ENCODE measurements at places on chromosomes 11 and 22.
A peak's percentile ranks its signal among the peaks of the same experiment; 100 is the strongest.

DNA sequence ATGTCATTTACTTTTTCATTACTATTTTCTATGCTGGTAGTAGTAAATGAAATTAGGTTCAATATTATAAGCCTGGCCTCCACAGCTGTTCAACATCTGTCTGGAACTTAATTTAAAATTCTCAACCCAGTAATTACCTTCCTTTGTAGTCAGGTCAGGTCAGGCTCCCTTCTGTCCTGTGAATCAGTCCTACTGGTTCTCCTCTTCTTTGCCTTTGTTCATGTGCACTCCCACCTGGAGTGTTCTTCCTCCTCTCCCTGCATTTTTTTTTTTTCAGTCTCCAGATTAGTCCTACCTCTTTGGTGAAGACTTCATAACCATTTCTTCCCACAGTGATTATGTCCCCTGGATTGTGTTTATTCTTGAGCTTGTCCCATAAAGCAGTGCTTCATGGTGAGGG is 67.9 kb downstream of the DKK3 start:
- DNase-seq = no peak

GRCh38 chr22:36881504-36882245 is 20.9 kb downstream of the NCF4 start:
- no peak for DNase-seq

GRCh38 chr11:65968600-65969482 is 7.3 kb downstream of the SART1 start:
- no peak for DNase-seq

DNA sequence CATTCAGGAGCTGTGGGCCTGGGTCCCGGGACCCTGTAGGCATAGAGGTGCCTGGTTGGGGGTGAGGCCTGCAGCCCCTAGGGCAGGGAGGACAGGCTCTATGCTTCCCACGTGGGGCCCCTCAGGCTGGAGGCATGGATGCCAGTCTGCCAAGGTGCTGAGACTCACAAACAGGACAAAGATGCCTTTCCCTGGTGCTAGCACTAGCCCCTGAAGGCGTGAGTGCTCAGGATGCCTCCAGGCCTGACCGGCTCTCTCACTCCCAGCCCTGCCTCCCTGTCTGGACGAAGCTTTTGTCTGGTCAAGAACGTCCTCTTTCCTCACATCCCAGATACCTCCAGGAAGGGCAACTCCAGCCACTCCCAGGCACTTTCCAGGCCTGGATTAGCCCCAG is 2.1 kb downstream of the CDC42BPG start:
- no peak for DNase-seq

GRCh38 chr11:61602775-61603569 is 22.1 kb upstream of the SYT7 start:
- DNase-seq = peak; percentile 85

DNA sequence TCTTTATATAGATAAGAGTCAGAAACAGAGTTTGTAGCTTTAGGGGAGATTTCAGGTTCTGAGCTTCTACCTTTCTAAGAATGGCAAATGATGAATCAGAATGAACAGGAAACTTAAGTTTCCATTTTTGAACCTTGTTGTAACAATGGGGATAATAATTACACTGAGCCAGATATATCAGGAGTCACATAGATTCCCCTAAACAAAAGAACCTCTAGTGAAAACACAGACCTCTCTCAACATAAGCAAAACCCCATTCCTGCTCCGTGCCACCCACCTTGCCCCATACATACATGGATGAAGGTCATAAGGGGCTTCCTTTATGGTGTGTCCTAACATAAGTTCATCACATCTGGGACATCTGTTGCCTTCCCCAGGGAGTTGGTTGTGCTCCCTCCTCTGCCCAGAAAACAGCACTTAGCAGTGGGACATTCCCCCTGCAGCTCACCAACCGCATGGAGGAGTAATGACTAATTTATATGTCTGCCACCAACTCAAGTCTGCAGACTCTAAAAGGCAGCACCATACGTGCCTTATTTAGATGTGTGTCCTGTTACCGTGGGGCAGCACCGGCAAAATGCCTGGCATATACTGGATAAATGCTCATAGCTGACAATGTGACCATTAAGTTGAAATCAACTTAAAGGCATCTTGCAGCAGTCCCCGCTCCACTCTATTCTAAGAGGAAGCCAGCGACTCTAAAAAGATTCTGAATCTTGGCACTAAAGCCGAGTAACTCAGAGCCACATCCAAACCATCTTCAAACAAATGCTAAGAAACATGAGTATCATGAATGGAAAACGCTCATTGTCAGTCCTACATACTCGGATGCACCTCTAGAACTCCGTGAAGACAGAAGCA is 8.0 kb downstream of the JAML start:
- no peak for DNase-seq

DNA sequence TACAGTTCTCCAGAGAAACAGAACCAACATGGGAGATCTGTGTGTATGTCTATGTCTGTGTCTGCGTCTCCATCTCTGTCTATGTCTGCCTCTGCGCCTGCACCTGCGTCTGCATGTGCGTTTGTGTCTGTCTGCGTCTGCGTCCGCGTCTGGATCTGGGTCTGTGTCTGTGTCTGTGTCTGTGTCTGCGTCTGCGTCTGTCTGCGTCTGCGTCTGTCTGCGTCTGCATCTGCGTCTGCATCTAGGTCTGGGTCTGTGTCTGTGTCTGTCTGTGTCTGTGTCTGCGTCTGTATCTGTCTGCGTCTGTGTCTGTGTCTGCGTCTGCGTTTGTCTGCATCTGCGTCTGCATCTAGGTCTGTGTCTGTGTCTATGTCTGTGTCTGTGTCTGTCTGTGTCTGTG is 88.4 kb upstream of the SLC22A12 start:
- DNase-seq = no peak

DNA sequence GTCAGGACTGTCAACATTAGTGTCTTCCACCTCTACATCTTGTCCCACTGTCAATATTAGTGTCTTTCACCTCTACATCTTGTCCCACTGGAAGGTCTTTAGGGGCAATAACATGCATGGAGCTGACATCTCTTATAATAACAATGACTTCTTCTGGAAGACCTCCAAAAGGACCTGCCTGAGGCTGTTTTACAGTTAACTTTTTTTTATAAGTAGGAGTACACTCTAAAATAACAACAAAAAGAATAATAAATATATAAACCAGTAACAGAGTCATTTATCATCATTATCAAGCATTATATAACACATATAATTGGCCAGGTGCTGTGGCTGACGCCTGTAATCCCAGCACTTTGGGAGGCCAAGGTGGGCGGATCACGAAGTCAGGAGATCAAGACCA is 57.5 kb downstream of the PAK1 start:
- DNase-seq = no peak

DNA sequence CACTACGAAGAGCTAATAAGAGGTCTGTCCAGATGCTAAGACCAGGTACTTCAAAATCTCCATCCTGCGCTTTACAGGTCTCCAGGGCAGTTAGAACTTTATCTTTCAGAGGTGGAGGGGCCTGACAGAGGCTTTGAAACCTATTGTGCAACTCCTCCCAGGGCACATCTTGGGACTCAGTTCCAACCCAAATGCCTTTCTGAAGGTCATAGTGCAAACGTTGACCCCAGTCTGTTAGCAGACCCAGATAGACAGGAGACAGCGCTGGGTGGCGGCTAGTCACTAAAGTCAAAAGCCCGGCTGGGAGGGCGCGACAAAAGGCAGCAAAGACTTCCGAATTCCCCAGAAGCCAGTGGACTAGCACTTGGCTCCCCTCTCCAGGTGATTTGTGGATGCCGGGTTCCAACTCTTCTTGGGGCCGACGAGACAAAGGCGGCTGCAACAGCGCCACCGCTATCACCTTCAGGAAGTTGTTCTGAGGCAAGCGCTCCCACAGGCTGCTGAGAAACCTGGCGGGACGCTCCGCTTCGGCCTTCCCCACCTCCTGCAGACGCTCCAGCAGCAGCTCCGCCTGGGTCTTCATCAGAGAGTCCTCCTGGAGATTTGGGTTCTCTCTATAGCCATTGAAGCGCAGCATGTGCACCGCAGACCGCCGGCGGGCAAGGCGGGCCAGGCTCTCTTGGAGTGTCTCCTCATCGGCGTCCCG is 728 bp downstream of the FANCF start:
- DNase-seq = peak; percentile 69

- peak; percentile 32 for DNase-seq
These were observed 704.8 kb downstream of the DLG2 start for GRCh38 chr11:84922212-84922805.

- no peak for DNase-seq
These were observed 86.6 kb downstream of the SHANK2 start for GRCh38 chr11:71165771-71166170.

- DNase-seq = no peak
These were observed 30.7 kb downstream of the SERPINH1 start for GRCh38 chr11:75592715-75593114.

DNA sequence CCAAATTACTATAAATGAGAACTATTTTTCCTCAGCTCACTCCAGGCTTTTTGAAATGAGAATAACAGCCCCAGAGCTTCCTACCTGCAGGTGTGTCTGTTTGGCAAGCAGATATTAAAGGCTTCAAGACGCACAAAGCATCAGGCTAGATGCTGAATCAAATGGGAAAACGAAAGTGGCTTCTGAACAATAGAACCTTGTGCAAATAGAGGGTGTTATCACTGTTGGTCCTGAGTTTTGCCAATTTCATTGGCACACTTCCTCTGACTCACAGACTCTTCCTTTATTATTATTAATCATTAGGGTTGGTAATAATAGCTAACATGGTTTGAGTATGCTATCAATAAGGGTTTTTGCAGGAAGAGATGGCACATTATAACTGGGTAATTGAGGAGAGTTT is 13.4 kb downstream of the SYT13 start:
- DNase-seq = no peak

DNA sequence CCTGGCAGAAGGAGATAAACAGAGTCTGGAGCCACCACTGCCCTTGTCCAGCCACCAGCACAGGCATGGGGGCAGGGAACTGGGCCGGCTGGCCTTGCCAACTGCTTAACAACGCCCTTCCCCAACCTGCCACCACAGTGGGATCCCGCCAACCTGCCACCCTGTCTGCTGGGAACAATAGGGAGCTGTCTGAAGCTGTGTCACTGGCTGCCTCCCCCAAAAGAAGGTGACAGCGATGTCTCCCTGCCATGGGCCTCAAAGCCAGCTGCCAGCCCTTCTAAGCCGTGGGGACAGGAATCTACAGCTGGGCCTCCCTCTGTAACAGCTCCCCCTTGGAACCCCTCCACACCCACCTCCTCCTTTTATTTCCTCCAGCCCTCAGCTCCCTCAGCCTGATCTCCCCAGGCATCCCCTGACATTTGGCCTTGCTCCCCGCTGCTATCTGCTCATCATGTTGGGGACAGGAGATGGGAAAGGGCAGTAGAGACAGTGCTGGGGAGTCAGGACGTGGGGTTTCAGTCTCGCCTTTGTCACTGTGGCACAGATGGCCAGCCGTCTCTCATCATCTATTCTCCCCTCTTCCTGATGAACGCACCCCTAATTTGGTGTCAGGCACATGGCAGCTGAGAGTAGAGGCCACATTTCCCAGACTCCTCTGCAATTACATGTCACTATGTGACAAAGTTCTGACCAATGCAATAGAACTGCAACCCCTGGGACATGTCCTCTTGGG is 51.3 kb upstream of the PRDM11 start:
- no peak for DNase-seq

GRCh38 chr11:83093634-83094033 is 21.9 kb upstream of the RAB30 start:
- no peak for DNase-seq

DNA sequence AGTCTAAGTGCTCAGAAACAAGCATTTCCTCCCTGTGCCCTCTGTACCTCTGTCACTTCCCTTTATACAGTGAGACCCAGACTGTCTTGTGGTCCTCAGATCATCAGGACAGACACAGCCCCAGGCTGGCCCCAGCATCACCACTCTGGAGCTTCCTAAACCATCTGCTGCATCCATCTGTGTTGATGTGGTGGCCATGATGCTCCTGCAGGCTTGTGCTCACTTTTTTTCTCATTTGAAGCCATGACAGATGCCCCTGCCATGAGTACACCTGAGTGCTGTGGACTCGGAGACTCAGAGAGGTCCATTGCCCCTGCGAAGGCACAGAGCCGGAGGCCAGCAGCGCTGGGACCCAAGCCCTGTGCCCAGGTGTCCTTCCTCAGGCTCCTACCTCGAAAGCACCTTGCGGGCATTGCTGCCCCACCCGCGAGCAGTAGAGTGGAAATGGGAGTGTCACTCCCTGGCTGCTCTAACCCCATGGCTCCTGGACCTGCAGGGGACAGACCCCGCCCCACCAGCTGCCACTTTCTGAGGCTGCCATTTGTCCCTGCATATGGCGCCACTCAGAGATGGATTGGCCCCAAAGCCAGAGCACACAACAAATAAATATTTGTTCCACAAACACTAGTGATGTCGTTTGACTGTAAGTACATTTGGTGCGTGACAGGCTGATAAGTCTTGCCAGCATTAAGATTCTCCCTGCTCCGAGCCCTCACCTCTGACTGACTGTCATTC is 593.5 kb downstream of the TBC1D22A start:
- DNase-seq = no peak

GRCh38 chr22:44500599-44500998 is 2.6 kb upstream of the RTL6 start:
- no peak for DNase-seq

DNA sequence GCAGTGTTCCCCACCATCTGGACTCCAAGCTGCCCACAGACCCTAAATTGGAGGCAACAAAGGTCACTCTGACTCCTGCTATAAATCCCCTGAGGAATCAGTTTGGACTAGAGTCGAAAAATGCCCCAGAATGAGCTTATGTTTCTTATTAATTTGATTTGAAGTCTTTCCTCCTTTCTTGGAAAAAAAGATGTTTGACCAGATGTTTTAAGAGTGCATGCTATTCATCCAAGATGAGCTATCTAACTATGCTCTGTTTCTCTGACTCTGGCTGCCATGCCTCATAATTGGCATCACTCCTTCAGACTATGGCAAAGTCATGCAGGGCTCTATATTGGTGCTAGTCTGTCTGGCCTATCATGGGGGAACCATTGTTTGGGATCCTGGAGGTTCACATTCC is 174.0 kb downstream of the SPON1 start:
- DNase-seq = no peak

DNA sequence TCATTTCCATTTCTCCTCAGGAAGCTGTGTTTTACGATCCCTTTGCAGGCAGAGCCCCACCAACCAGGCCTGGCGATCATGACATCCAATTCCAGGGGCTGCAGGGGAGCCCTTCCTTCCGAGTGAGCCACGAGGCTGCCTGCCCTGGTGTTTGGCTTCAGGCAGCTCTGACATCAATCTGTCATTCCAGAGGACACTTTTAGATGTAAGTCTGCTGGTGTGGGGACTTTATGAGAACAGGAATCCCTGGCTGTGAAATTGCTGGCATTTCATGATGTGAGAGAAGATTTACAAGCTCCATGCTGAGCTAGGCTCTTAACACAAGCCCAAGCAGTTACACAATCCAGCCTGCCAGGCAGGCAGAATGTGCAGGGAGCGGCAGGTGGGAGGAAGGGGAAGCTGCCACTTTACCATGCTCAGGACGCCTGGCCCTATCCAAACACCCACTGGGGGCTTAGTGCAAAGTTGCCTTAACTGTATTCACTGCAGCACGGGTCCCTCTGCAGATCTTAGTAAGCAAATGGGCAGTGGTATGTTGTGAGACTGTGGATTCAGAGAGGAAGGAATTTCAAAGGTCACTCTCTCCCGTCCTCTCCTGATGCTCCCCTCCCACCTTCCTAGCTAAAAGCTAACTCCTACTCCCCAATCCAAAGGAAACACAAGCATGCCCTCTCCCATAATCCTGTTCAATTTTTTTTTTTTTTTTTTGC is 43.4 kb upstream of the MICAL2 start:
- DNase-seq = peak; percentile 71

All from choroid plexus epithelial cell (primary cell).